Right ventricle myocardium superior (tissue), 1 donor: ENCODE measurements at places on chromosomes 1 and 21. TPM values are rescaled to one million over a fixed set of nuclear protein-coding genes. Genes with fewer than 3 reads are reported as not detected.

The IGSF3 gene
- total RNA-seq = 17.5 TPM

The FAM167B gene
- total RNA-seq = 8.1 TPM

The GBP6 gene
- 0.13 TPM for total RNA-seq

The NOS1AP gene
- 4.6 TPM for total RNA-seq

The FAM72C gene
- not detected for total RNA-seq

The SPATA46 gene
- not detected for total RNA-seq

The GJA8 gene
- not detected for total RNA-seq

The RIPPLY3 gene
- not detected for total RNA-seq

The LENEP gene
- total RNA-seq = not detected

The FHAD1 gene
- total RNA-seq = not detected

The SLC5A9 gene
- total RNA-seq = 0.13 TPM

The STIL gene
- total RNA-seq = 0.65 TPM

The FAM43B gene
- 3.0 TPM for total RNA-seq

The LYPD8 gene
- not detected for total RNA-seq
